GM10248 (cell line): ENCODE measurements at places on chromosomes 7 and 10.

DNA sequence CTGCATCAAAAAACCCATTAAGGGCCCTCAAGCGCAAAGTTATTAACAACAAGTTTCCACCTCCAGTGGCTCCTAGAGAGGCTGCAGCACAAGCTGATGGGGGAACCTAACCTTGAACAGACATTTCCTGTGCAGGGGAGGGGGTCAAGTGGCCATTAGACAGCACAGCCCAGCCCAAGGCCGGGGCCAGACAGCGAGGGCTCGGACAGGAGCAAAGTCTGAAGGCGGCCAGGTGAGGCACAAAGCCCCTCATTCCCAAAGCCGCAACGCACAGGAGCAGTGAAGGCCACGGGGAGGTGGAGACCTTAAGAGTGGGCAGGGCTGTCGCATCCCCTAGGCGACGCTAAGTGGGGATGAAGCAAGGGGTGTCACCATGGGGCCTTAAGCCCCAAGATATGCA lies 73.2 kb upstream of the ZNF746 start:
- no peak for DNase-seq

DNA sequence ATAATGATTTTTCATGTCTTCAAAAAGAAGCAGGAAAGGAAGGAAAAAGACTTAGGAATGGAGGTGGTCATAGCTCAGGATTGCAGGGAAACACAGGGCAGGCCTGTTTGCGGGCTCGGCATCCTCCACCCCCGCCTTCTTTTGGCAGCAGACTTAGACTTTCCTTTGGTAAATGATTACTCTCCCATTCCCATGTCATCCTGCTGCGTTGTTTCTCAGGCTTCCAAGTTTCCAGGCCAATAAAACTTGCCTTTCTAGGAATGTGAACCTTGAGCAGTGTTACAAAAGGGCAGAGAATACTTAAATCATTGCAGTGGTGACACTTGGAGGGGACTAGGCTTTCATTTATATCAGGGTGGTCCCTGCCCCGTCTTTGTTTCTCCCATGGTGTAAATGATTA lies 34.0 kb upstream of the DGKB start:
- no peak for DNase-seq

- DNase-seq, result no peak
These were observed 303.6 kb downstream of the GPAM start for GRCh38 chr10:111879969-111880368.

GRCh38 chr7:43791665-43792064 lies 33.2 kb downstream of the BLVRA start:
- no peak for DNase-seq

DNA sequence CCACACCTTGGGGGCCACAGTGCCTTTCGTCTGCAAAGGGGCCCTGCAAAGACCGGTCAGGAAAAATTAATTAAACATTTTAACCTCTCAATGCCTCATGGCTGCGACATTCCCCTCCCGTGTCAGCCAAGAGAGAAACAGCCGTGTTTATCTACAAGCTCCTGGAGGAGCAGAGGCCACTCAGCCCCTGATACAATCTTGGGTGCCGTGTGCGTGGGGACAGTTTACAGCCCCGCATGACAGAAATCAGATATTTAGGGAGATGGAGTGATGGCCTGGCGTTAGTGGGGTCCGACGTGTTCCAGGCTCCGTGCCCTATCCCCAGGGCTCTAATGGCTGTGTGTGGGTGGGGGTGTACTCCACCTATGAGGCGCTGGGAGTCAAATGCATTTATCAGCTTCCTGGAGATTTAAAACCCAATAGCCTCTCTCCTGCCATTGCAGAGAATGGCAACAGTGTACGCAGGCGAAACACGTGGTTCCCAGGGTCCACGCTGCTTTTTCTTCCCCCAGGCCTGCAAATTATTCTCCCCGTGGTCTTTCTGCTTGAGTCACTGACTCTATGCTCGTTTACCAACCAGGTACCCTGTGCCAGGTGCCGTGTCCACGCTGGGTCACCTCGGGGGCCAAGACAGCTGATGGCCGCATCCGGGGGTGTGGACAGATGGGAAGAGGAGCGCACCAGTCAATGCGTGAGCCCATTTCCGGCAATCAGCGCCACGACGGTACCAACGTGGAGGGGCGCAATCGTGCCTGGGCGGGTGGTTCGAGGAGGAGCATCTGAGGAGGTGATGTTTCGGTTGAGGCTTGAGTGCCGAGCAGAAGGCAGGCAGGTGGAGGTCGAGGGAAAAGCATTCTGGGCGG lies 26.6 kb upstream of the PSMG3 start:
- DNase-seq, result no peak

DNA sequence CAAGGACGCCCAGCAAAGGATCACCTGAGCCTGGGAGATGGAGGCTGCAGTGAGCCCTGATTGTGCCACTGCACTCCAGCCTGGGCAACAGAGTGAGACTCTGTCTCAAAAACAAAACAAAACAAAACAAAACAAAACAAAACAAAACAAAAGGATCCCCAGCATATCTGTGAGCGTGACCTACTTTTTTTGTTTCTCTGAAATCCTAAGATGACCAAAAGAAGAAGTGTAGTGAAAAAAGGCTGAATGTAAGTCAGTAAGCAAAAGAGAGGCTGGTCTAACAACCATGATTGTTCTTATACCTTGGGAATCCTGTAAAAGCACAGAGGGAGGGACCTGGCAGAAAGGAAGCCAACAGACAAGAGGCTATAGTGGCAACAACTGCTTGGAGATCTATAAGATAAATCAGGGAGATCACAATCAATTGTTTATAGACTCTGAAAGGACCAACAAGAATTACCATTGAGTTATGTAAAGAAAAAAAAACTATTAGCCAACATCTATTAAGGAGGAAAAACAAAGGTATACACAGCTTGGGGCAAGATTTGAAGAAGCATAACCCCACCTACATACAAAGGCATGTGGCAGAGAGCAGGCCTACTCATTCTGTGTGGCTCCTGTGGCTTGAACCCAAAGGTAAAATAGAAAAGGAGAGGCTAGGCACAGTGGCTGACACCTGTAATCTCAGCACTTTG lies 255.2 kb upstream of the KLF14 start:
- DNase-seq, result no peak

DNA sequence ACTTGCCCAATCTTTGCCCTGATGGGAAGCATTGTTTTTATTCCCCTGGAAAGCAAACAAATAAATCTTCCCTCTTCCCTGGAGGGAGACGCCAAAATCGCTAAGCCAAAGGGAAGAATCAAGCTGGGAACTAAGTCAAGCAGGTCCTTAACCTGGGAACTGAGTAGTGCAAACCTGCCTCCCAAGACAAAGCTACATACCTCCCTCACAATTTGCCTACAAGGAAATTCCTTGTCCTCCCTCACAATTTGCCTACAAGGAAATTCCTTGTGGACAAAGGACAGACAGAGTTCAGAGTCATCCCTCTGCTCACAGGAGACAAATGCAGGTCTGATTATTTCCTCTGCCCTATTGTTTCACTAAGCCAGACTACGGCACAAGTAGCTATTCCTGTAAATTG lies 50.5 kb downstream of the SPOCK2 start:
- no peak for DNase-seq

DNA sequence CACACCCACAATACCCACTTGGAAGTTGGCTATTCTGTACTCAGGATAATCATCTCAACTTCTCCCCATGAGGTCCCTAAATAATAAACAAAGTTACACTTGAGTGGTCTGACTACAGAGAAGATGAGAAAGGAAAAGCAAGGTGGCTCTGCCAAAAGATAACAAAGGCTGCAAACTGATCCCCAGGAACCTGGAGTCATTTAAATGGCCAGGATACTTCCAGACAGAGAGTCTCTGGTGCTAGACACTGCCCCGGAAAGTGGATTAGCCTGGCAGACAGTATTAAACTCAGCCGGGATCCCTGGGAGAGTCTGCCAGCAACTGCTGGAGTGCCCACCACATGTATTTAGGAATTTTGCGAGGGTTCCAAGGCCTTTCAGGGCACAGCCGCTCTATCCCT lies 93.7 kb downstream of the DGKI start:
- no peak for DNase-seq

DNA sequence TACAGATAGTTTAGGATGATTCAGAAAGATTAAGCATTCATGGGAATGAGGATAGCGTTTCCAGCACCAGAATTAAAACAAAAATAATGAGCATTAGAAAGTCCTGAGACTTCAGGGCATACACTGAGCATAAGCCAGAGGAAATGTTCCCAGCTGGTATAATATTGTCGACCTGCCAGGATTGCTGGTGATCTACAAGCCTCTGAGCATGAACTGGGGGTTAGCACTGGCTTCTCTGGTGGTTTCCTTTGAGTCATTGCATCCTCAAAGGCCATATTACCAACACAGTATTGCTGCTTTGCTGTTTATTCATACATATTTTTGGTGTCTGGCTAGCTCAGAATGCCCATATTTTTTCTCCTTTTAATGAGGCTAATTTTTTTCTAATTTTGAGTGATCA lies 10.7 kb upstream of the ATRNL1 start:
- no peak for DNase-seq

DNA sequence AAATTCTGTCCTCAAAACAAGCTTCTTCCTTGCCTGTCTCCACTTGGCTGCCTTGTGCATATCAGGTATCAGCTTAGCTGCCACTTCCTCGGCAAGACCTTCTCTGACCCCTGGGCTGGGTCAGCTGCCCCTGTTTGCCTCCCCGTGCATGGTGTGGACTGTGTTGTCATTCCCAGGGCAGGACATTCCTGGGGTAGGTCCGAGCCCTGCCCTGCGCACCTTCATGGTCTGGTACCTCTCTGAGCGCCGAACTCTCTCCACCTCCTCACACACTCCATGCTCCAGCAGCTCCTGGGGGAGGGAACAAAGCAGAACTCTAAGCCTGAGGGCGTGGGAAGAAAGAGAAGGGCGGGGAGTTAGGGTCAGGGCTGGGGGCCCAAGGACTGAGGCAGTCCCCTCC lies 3.8 kb downstream of the POLM start:
- no peak for DNase-seq

- DNase-seq, result no peak
These were observed 84.5 kb upstream of the DYNC1I1 start for GRCh38 chr7:95687759-95688343.

DNA sequence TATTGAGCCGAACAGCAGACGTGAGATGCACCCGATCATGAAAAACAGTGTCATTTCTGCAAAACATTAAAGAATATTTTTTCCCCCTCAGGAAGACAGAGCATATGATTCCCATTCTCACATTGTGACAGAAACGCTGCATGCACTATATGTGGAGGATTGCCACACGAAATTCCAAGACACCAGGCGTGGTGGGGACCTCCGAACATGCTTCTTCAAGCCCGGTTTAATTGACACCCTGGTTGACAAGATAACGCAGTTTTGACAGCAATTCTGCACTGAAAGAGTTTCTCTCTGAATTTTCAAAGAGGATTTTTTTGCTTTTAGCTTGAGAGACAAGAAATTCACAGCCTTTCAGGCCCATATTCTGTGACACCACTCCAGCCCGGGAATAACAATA lies 442.8 kb upstream of the NRP1 start:
- DNase-seq, result no peak

GRCh38 chr10:90289037-90289436 lies 568.8 kb downstream of the HTR7 start:
- DNase-seq, result peak; percentile 13

- peak; percentile 45 for DNase-seq
These were observed 450.2 kb upstream of the GALNT17 start for GRCh38 chr7:70681469-70682350.

DNA sequence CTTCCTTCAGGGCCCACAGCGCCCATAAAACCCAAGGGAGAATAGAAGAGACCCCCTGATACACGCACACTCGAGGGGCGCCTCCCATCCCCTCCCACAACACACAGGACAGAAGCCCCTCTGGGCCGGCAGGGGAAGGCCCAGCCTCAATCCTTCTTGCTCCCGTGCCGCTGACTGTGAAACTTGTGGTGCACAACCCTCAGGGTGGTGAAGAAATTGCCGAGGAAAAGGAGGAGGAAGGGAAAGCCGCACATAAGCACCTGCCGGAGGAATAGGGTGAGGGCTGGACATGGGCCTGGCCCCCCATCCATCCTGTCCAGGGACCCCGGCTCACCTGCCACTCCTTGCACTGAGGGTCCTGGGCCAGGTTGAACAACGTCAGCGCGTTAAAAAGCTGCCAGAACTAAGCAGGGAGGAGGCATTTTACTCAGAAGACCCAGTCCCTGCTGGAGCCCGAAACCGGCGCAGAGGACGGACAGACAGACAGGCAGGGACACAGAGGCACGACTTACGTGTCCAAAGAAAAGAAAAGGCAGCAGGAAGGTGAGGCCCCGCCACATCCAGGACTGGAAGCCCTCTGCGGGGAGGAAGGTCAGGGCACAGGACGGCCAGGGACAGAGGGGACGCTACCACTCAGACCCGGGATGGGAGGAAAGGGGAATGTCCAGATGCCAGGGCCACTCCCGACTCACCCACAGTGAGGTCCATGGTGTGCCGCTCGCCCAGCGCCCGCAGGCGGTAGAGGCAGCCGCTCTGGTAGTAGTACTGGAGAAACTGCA lies 7.2 kb downstream of the TMEM120A start:
- DNase-seq, result no peak

DNA sequence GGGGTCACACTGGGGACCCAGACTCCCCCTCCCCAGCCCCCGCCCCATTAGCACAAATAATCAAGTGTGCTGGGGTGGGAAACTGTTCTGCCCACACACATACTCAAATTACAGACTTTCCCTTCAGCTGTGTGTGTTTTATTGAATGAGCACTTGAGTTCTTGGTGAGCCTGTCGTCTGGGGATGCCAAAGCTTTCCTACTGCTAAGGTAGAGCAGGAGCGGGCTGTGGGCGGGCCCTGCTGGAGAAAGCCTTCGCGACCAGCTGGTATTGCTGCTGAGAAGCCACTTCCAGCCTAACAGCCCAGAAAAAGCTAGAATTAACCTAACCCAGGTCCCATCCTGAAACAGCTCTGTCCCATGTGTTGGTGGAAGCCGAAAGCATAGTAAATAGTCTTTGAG lies 87.0 kb upstream of the KMT2E start:
- DNase-seq, result no peak
